Astrocyte of the cerebellum (primary cell): ENCODE measurements at places on chromosomes 2 and 18.

DNA sequence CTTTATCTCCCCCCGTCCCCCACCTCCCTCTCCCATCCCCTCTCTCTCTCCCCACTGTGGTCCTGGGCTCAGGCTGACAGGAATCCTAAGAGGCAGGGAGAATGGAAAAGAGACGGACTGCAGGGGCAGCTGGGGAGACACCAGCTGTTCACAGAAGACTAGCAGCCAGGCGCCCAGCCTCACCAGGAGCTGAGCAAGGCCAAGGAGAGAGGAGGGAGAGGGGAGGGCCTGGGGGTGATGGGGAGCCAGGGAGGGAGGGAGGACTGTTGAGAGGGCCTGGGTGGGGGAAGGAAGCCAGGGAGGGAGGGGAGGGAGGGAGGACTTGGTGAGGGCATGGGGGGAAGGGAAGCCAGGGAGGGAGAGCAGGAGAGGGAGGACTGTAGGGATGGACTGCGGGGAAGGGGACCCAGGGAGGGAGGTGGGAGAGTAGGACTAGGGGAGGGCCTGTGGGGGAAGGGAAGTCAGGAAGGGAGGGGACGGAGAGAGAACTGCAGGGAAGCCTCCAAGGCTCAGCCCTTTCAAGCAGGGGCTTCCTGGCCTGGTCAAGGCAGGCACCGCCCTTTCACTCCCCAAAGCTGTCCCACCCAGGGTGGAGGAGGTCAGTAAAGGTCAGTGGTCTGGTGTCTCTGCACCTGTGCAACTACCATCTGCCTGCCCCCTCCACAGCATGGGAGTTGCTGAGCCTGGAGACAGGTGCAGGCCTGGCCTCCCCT, 517.7 kb upstream of the MYT1L start:
- no peak for DNase-seq

DNA sequence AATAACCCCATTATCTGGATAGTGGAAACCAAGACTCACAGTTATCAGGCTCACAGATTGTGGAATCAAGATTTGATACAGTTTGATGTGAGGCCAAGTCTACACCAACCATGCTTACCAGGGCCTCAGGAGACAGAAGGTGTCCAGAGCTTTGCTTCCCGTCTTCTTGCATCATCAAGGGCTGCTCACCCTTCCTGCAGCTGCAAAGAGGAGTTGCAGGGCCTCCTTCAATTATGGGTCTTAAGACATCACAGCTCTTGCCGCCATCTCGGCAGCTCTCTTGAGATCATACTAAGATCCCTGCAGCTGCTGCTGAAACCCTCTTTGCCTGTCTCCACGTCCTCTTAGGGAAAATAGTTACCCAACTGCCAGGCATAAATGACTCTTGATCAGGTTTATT, 176.0 kb downstream of the MGAT5 start:
- no peak for DNase-seq

- no peak for DNase-seq
These were observed 487.6 kb downstream of the TMEM182 start for GRCh38 chr2:103249462-103249861.

DNA sequence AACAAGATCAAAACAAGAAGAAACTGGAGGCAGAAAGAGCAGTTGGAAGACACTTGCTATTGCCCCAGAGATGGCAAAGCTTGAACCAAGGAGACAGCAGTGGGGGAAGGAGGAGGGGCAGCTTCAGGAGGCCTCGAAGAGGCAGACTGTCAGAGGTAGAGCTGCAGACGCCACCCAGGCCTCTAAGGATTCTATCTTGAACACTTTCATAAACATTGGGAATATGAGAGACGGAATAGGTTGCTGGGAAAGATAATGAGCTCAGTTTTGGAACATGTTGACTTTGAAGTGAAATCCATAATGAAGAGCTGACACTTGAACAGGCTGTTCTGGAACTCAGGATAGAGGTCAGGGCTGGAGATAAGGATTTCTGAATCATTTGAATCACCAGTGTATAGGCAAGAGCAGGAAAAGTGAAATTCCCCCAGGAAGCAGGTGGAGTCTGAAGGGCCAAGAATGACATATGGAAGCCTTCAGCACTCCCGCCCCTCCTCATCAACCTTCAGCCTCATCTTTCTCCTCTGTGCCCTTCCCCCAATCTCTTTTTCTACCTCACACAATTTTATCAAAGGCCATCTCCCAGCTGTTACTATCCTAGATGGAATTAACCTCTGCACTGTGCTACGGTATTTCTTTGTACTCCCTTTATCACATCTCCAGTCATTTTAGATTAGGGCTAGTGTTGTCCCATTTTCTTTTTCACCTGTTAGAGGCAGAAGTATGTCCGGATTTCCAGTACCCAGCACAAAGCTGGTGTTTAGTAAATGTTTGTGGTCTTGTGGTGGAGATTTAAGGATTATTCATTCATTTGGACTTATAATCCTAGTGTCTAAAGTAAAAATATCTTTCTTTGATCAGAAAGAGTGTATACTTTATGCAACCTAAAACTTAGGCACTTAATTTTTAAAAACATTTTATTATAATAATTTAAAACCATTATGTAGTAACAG, 47.5 kb upstream of the RTN4 start:
- DNase-seq = no peak

- DNase-seq = no peak
These were observed 95.8 kb upstream of the MAP4K3 start for GRCh38 chr2:39532933-39533332.

DNA sequence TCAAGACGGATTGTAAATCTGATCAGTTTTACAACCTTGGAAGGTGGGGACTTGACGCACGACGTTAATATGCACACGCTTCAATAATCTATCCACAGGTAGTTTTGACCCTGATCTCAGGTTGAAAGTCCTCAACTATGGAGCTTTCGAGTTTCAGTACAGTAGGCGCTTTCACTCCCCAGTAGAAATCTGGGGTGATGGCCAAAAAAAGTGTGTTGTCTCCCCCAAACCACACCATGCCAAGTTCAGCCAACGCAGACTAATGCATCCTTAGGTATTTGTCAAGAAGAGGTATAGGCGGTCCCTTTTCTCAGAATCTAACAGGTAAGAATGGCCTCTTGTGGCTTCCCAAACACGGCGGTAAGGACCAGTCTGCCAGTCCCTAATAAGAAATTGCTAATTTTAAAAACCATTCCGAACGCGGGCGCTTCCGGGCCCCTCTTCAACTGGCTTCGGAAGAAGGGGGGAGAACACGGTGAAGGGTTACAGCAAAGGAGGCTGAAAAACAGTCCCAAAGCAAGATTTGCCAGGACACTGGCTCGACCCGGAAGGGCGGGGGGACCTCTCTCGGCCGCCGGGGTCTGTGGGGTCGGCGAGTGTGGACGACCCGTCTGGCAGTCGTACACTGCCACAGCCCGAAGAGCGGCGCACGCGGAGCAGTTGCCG, 659 bp downstream of the FAM210A start:
- DNase-seq = no peak

- peak; percentile 47 for DNase-seq
These were observed 578.7 kb downstream of the ADCYAP1 start for GRCh38 chr18:1483385-1483784.

DNA sequence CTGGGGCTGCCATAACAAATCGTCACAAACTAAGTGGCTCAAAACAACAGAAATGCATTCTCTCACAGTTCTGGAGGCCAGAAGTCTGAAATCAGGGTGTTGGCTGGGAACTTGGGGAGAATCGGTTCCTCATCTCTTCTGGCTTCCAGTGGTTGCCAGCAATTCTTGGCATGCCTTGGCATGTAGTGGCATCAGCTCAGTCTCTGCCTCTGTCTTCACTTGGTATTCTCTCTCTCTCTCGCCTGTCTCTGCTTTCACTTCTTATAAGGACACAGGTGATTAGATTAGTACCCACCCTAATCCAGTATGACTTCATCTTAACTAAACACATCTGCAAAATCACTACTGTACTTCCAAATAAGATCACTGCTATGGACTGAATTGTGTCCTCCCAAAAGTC, 695.4 kb upstream of the ID2 start:
- DNase-seq = no peak

- no peak for DNase-seq
These were observed 52.2 kb downstream of the COLEC12 start for GRCh38 chr18:448116-448790.

GRCh38 chr2:167745667-167746066, 501.7 kb downstream of the STK39 start:
- DNase-seq = no peak

DNA sequence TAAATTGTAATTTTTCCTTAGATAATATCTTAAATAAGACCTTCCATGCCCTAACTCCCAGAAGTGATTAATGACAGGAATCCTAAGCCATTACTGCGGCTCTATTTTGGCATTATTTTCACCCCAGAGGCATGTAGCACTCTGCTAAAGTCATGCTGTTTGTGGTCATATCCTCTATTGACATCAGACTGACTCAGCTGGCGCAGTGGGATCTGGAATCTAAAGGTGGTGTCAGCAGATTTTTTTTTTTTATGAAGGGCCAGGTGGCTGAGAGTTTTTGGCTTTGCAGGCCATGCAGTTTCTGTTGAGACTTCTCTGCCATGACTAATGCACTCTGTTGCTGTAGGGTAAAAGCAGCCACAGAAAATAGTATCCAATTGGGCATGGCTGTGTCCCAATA, 64.1 kb upstream of the ACVR1C start:
- DNase-seq = peak; percentile 98

GRCh38 chr2:214830794-214831346, 21.4 kb upstream of the BARD1 start:
- DNase-seq = no peak

GRCh38 chr2:99940963-99941362, 201.4 kb downstream of the AFF3 start:
- peak; percentile 95 for DNase-seq

GRCh38 chr2:152309352-152310214, 25.4 kb upstream of the FMNL2 start:
- no peak for DNase-seq

DNA sequence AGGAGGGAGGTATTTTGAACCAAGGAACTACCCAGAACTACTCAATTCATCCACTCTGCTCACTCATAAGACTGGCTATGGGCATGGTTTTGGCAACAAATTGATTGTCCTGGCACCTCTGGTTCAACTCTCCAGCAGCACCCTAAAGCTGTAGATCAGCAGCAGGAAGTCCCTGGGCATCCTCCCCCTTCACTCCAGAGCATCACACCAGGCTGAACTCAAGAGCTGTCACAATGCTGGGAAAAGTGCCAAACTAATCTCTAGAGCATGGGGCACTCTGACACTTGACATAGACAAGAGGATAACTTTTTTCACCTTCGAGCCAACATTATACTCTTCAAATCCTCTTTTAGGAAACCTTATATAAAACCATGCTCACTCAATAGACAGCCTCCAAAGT, 154.1 kb upstream of the RBBP8 start:
- no peak for DNase-seq

DNA sequence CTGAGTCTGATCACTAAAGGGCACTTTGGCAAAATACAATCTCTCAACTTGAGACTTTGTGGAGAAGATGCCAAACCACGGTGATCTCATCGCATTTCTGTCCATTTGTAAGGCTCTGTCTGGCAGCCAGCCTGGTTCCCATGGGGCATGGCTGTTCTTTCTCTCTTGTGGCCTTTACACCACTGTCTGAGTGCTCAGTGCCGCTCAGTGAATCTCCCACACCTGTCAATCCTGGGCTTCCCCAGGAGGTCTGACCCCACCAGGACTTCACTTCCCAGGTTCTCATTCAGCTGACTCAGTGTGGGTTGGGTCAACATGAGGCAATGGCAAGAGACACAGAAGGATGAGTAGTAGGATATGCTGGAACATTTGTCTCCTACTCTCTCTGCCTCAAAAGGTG, 96.8 kb upstream of the TRIB2 start:
- peak; percentile 97 for DNase-seq

DNA sequence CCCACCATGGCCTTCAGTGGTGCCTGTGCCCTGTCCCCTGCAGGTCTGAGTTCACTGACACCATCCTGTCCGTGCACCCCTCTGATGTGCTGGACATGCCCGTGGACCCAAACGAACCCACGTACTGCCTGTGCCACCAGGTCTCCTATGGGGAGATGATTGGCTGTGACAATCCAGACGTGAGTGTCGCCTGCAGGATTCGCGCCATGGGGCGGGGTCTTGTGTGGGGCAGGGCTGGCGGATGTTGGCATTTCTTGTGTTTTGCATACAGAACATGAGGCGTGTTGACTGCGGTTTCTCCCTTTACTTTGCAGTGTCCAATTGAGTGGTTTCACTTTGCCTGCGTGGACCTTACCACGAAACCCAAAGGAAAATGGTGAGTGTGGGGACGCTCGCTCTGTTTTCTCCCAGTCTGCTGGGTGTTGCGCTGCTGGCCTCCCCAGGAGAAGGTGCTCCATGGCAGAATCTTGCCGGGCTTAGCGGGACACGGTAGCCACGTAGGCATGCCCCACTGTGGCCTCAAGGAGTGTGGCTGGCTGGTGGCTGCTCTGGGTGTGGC, 11.5 kb upstream of the D2HGDH start:
- DNase-seq = no peak

DNA sequence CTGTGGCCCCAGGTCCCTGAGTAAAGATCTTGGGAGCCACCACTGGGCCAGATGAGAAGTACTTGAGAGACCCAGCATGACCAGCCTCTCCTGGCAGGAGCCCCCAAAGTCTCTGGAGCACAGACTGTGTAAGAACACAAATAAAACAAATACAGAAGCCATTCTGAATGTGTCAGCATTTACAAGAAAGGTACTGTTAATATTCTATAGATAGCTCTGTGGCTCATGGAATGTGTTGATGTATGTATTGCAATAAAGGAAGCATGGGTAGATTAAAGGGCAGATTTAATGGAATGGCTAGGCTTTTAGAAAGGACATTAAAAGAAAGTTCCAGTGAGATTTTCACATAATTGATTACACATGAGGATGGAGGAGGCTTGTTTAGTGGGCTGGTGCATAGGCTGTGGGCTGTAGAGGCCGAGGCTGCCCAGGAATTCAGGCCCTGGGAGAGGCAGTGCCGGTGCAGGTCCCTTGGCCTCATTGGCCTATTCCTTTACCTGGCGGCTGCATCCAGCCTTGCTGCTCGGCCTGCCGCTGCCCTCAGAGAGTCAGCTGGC, 127.7 kb upstream of the DLX2 start:
- DNase-seq = no peak

GRCh38 chr2:25042321-25043240, 705 bp downstream of the EFR3B start:
- no peak for DNase-seq

DNA sequence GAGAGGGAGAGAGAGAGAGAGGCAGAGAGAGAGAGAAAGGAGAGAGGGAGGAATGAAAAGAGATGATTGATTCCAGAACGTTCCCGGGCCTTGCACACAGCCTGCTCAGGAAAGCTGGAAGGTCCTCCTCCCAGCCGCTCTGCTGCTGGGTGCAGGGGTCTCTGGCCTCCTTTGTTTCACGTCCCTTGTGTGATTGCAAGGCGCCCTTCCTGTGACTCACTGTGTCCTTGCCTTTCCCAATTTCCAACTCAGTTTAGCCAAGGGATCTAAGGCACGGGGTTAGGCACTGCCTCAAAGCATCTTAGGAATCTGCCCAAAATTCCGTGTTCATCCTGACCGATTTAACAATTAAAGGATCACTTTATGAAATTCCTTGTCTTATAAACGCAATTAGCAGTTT, 221.2 kb downstream of the KLHL29 start:
- no peak for DNase-seq

DNA sequence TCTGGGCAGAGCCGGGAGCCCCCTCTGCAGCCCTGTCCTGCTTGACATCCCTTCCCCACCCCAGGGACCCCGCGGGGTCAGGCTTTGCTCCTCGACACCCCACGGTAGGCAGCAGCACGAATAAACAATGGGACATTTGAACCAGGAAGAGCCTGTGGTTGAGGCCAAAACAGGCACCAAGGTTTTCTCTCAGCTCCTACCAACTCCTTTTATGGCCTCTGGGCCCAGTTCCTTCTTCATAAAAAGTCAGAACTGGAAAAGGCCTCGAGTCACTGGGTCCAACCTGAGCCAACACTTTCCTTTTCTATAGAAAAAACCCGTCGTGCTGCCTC, 20.6 kb downstream of the TEX44 start:
- no peak for DNase-seq
